ENCODE measurements at places on chromosomes 1 and 21. TPM values are rescaled to one million over a fixed set of nuclear protein-coding genes. Genes with fewer than 3 reads are reported as not detected.

The MMEL1 gene
- 0.59 TPM for total RNA-seq

The ATAD3C gene
- 7.5 TPM for total RNA-seq

The S100A2 gene
- 0.92 TPM for total RNA-seq

The ATP1A4 gene
- 0.20 TPM for total RNA-seq

The FALEC gene
- not detected for total RNA-seq

The TMEM125 gene
- 19.6 TPM for total RNA-seq

The SPRR3 gene
- total RNA-seq: not detected

The HES5 gene
- not detected for total RNA-seq

The BNIPL gene
- 1.2 TPM for total RNA-seq

The C21orf58 gene
- 19.1 TPM for total RNA-seq

The BPNT1 gene
- 13.6 TPM for total RNA-seq

The MROH7 gene
- total RNA-seq: 0.09 TPM

The MROH9 gene
- total RNA-seq: not detected

The KLHDC8A gene
- 1.0 TPM for total RNA-seq

The MASP2 gene
- total RNA-seq: 0.46 TPM

The MAP3K21 gene
- total RNA-seq: 11.6 TPM

The CD101 gene
- total RNA-seq: 1.8 TPM

The PRMT6 gene
- 41.9 TPM for total RNA-seq

The FAAH gene
- 23.4 TPM for total RNA-seq

The ADAM30 gene
- total RNA-seq: not detected

The DCST1 gene
- total RNA-seq: not detected

The TSACC gene
- 2.4 TPM for total RNA-seq

Measured in H9 (cell line).